Naive thymus-derived CD8-positive, alpha-beta T cell (primary cell): ENCODE measurements at places on chromosomes 3 and 15.

DNA sequence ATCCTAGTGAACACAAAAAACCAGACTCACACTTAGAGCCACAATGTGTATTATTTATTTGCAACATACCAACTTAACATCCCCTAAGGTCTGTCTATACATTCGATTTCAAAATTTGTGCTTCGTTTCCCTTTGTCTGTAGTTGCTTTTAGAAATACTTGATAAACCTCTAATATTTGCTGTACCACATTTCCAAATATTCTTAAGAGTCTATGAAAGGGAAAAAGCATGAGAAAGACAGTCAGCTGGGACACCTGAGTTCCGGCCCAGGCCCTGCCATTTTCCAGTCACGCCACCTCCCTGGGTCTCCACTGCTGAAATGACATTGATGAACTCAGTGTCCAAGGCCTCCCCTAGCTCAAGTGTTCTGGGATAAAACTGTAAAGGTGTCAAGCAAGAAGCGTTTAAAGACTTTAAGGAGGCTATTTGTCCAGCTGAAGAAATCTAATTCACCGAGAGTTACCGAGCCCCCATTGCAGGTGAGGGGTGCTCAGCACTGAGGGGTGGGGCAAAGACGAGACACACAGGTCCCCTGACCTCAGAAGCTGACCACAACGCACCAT, 26.6 kb downstream of the LRRC2 start:
- DNase-seq = no peak

- no peak for DNase-seq
Observed at GRCh38 chr15:44298878-44299277, 10.4 kb downstream of the GOLM2 start.

GRCh38 chr3:125482406-125482805, 37.6 kb downstream of the SNX4 start:
- DNase-seq = no peak

- no peak for DNase-seq
Observed at GRCh38 chr15:96327155-96327741, 3.3 kb upstream of the NR2F2 start.
